Naive thymus-derived CD4-positive, alpha-beta T cell (primary cell): ENCODE measurements at places on chromosomes 6 and 20. TPM values are rescaled to one million over a fixed set of nuclear protein-coding genes. Genes with fewer than 3 reads are reported as not detected.

- DNase-seq, result no peak
These were observed 15.6 kb downstream of the VGLL2 start for GRCh38 chr6:117280922-117281321.

- DNase-seq, result no peak
These were observed 134.0 kb downstream of the TAF4 start for GRCh38 chr20:61931476-61932198.

- DNase-seq, result no peak
These were observed 41.5 kb downstream of the GCM1 start for GRCh38 chr6:53107091-53107490.

GRCh38 chr6:38137608-38138265, 318.2 kb downstream of the ZFAND3 start:
- DNase-seq, result no peak

DNA sequence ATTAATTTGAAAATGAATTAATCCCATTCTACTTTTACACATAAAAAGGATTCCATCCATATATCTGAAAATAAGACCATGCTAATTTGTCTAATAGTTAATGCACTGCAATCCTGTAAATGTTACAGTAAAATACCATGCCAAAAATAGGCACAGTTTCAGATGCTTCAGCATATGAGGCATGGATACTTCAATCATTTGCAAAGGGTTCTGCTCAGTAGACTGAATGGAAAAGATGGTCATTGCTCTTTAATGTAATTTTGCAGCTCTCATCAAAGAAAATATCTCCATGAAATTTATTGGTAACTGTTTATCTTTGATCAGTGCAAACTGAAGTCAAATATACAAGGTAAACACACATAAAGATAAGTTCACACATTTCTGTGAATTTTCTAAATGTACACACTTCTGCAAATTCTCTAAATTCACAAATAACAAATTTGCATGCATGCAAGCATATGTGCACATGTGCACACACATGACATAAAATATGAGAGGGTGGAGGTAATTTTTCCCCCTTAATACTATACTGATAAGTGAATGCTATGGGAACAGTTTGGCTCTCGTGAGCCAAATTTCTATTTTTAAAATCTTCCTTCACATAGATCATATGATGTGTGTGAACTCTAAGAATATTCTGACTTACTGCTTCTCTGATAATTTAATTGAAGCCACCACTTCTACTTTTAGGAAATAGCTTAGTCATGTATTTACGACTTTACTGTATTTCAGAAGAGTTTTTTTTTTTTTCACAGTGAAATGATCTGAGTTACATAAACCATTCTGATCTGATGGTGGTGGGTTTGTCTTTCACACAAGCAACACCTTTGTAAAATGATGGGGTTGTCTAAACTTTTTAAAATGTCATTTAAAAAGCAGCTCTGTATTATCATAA, 996.8 kb upstream of the CITED2 start:
- no peak for DNase-seq

DNA sequence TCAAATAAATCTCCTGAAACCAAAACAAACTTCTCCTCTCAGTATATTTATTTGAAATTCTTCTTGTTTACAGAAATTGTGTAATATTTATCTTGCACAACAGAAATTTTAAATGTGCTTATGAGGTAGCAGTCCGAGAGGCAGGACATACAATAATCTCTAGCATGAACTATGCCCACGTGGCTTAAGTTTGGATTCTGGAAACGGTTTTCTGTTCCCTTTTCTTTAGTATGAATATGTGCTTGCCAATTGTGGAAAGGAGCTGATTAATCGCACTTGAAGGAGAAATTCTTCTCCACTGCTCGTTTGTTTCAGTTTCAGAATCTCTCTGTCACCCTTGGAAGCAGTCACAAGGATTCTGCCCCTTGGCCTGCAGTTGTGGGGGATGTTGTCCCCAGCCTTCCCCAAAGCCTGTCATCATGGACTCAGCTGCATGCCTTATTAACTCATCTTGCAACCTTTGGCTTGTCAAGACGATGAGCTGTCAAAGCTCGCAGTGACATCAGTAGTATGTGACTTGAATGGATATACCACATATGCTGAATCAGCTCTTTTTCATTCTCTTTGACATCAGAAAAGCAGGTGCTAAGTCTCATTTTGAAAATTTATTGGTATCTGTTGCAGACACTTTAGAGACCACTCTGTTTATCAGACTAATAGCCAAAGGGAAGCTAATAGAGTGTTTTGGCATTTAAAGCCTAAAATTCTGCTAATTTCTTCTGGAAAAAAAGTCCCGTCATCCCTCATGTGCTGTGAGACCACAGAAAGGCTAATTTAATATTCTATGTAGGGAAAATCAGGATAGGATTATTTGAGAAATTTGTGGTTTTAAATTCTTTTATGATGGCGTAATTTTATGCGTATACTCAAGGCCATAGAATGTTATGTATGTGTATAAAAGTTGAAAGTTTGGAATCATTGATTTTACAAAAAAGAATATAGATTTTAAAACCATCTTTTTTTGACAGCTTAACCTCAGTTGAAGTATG, 186.8 kb downstream of the ARID1B start:
- DNase-seq, result no peak

DNA sequence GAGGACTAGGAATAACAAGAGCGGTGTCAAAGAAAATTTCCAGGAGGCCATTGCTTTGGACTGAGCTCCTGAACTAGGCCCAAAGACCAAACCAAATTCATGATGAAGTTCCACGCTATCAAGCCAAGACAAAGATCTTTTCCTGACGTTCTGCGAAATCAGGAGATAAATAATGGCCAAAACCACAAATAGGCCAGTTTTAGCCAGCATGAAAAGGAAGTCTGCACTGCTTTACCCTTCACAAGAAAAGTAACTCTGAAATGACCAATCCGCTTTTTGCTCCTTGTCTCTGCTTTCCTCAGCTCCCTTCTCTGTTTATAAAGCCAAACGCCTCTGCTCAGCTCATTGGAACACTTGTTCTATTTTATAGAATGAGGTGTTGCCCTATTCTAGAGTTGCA, 6.7 kb downstream of the NCOA5 start:
- no peak for DNase-seq

- DNase-seq, result no peak
These were observed 3.8 kb downstream of the RSPO4 start for GRCh38 chr20:998231-998830.

ARMH2 gene
- 9.4 TPM for total RNA-seq

TUBB2B gene
- total RNA-seq, result not detected

LCA5 gene
- 0.24 TPM for total RNA-seq

TMEM14B gene
- total RNA-seq, result 48.6 TPM

FRK gene
- total RNA-seq, result 0.02 TPM
